ENCODE measurements at places on chromosomes 5 and 9.

- no peak for DNase-seq
Measured at GRCh38 chr9:99818500-99818899, 3.2 kb upstream of the NR4A3 start.

DNA sequence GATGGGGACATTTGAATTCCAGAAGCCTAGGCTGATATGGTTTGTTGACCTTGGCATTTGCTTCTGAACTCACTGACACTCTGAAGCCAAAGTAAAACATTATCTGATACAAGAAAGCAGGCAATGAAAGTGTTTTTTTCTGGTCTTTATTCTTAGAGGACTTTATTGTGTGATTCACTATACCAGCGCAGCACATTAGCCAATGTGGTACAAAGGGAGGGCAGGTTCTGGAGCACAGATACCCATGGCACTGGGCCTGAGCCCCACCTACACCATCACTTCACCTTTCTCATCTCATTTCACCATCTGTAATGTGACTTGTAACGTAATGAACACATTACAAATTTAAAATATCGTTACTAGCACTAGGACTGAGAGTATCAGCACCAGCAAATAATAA is 89.7 kb upstream of the ZNF366 start:
- no peak for DNase-seq

GRCh38 chr5:108531367-108532128 is 149.7 kb upstream of the FBXL17 start:
- no peak for DNase-seq

GRCh38 chr5:171457208-171457981 is 37.9 kb downstream of the FGF18 start:
- no peak for DNase-seq

DNA sequence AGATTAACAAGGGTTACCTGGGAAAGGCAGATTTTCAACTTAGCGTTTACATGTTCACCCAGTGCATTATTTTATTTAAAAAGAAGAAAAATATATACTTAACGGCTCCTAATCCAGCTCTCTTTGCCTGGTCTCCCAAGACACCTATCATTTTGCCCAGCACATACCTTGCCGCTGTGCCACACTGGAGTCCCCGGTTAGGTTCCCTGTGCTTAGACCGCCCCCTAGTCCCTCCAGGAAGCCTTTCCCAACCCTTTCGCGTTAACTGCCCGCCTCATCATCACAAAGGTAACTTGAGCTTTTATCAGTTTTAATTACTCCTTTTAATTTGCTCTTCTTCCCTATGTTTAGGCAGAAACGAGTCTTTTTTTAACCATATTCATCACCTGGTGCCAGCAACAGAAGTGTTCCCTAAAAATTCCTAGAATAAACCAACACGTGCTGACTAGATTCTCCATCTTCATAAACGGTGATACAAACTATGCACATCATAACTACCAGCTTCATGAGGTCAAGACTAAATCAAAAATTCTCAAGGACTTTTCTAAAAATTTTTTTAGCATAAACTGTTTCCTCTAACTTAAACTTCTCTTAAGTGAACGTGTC is 19.7 kb downstream of the DNAJA1 start:
- DNase-seq, result no peak

- DNase-seq, result no peak
Measured at GRCh38 chr9:98993570-98993945, 49.9 kb downstream of the COL15A1 start.

GRCh38 chr5:159697530-159697929 is 218.8 kb upstream of the ADRA1B start:
- DNase-seq, result no peak

- no peak for DNase-seq
Measured at GRCh38 chr9:95793924-95794828, 81.3 kb upstream of the ERCC6L2 start.

GRCh38 chr9:98453589-98454311 is 198.3 kb upstream of the TBC1D2 start:
- DNase-seq, result no peak

DNA sequence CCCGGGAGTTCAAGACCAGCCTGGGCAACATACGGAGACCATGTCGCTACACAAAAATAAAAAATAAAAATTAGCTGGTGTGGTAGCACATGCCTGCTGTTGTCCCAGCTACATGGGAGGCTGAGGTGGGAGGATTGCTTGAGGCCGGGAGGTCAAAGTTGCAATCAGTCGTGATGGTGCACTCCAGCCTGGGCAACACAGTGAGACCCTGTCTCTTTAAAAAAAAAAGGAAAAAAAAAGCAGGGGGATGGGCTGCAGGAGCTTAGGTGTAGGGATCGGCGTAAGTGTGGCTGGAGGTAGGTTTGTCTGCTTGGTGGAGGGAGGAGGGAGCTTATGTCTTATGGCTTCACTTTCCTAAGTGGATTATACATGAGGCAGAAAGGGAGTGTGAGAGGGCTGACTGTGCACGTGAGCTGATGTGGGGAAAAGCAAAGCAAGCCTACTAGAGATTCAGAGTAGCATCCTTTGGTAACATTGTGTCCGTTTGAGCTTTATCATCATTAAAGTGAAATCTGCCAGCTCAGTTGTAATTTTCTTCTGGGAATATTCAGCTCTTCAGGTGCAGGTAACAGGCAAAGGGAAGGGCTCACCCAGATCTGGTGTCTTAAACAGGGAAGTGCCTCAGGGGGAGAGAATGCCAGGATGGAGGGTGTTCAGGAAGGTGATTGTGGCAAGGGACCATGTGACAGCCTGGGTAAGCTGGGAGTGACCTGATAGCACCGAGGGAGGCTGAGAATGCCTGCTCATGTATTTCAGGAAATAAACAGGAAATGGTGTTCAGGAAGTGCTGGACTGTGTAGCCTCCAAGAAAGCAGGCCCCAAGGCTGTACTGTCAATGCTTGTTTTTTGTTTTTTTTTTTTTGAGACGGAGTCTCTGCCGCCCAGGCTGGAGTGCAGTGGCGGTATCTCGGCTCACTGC is 17.6 kb upstream of the SETX start:
- no peak for DNase-seq

DNA sequence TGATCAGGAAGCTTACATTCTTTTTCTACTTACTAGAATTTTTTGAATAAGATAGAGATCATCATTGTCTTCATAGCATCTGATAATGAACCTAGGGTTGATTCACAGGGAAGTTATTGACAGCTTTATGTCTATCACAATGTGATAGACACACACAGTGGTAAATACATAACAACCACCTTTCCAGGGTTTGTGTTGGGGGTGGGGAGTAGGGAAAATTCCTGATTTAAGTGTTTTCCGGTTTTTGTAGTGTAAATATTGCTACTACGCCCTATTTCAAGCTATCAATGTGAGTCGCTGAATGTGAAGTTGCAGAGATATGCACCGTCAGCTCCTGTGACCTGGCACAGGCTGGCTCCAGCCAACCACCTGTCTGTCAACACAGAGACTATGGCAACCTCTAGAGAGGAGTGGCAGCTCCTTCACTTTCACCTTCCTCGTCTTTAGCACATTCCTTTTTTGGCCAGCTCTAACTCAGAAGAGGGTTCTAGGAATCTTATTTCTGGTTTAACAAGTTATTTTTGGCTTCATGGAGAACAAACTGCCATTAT is 224.9 kb downstream of the MAT2B start:
- no peak for DNase-seq

DNA sequence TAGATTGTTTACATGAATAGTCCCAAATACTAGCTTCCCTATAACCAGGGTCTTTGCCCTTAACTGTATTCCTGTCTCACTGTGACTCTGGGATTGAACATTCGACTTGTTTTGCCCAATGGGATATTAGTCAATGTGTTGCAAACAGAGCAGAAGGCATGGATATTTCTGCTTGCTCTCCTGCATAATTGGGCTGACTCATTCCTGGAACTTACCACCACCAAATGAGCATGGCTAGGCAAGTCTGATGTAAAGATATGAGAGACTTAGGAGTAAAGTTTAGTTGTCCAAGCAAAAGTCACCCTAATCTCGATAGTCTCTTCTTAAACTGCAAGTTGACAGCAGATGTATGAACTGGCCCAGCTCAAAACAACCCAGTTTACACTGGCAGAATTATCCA is 273.5 kb upstream of the CCNG1 start:
- DNase-seq, result no peak

GRCh38 chr5:102623329-102624065 is 124.7 kb upstream of the SLCO6A1 start:
- no peak for DNase-seq

GRCh38 chr9:13939701-13940490 is 374.0 kb downstream of the NFIB start:
- DNase-seq, result no peak

DNA sequence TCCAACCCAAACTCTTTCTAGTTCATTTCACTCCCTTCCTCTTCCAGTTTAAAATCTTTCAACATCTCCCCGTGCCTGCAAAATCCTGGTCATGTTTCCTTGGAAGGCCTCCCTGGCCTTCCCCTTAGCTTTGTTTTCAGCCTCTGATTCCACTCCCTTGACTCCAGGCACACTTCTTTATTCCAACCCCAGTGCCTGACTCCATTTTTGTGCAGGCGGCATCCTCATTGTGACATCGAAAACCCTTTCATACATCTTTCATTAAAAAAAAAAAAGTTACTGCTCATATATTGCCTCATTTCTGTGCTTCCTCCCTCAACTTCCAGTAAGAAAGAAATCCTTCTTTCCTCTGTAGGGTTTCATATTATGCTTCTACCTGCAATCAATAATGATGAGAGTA is 7.1 kb upstream of the TNFSF8 start:
- no peak for DNase-seq

DNA sequence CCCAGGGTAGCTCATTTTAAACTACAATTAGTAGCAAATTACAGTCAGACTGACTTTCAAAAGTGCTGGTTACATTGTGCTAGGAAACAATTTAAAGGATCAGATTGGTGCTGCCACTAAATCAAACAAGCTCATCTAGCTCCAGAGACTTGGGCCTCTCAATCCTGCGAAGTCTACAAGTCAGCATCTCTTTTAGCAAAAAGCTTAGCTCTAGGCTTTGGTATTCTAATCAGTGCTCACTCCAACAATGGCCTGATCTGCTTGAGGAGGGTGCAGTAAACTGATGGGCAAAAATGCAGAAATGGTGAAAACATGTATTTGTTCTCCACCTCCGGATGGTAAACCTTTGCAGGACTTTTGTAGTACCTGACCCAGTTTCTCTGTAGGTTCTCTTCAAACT is 47.0 kb upstream of the SEMA6A start:
- no peak for DNase-seq

GRCh38 chr5:108311682-108312081 is 70.2 kb downstream of the FBXL17 start:
- no peak for DNase-seq

Data from stimulated activated CD4-positive, alpha-beta T cell treated with anti-CD3 and anti-CD28 coated beads, TNF-alpha, amount 100 ng/mL, for 4 hours (primary cell).